Stimulated activated CD4-positive, alpha-beta T cell treated with anti-CD3 and anti-CD28 coated beads, Interleukin-4, amount 100 ng/mL, for 48 hours (primary cell): ENCODE measurements at places on chromosomes 1 and 21.

- DNase-seq = no peak
Observed at GRCh38 chr1:20787840-20788795, 1.0 kb upstream of the HP1BP3 start.

- DNase-seq = no peak
Observed at GRCh38 chr21:34223376-34223775, 140.4 kb upstream of the KCNE2 start.

- DNase-seq = no peak
Observed at GRCh38 chr1:27359822-27360158, 7.0 kb downstream of the MAP3K6 start.

DNA sequence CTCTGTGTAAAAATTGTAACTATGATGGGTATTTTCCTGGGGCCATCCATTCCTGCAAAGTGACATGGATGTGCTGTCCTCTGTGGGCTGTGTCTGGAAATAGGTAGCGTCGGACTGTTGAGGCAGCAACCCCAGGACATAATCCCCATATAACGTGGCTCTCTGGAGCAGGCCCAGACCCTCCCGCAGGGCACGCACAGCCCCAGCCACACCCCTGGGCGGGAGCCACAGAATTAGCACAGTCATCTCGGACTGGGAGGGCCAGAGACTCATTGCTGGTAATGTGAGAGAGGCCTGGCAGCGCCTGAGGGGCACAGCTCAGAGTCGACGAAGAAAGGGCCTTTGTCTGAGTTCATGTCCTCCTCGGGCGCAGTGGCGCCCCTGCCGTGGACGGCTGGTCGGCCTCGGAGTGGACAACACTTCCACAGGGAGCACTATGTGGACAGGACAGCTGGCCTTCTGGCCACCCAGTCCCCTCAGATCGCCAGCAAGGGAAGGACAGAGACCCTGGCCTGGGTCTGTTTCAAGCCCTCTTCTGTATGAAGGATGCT is 20.1 kb downstream of the SIM2 start:
- no peak for DNase-seq

DNA sequence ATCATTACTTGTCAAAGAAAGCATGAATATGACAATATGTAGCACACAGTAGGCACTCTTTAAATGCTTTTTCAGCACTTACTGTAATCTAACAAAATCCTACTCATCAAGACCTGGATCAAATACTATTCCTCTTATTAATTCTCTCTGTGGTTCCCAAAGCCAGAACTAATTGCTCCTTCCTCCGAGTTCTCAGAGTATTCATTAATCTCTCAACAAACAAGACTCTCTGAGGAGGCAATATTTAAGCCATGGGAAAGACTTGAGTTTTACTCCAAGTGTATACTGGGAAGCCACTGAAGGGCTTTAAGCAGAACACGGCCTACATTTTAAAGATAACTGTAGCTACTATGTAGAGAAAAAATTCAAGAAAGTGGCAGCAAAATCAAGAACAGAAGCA is 79.7 kb downstream of the ENAH start:
- DNase-seq = no peak

- DNase-seq = no peak
Observed at GRCh38 chr1:20074055-20074724, 4.2 kb downstream of the PLA2G5 start.

DNA sequence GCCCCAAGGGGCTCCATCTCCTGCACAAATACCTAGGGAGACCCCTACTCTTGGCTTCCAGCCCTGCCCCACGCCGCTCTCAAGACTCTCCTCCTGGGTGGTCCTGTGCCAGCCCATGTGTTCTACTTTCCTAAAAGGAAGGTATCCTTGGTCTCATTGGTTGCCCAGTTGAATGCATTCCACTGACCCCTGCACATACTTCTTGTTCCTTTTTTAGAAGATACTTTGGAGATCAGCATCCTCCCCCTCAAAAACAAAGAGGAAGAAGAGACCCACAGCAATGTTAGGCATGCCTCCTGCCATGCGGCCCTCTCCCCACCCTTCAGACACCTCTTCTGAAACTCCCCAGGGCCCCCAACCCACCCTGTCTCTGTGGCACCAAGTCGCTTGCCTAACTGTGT is 4.1 kb downstream of the SLAMF9 start:
- DNase-seq = no peak

DNA sequence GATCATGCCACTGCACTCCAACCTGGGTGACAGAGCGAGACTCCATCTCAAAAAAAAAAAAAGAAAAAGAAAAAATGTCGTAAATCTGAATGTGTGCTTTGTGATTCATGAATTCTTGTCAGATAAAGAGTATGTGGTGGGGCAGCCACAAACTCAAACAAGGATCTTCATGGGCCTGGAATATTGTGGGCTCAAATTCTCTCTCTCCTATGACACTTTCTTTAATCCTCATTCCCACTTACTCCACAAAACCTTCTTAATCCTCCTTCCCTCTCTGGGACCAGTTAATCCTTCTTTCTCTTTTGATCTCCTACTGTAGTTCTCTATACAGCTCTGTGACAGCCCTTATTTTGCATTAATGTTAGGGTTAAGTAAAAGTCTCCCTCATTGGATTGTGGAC is 112.3 kb downstream of the AK5 start:
- no peak for DNase-seq

DNA sequence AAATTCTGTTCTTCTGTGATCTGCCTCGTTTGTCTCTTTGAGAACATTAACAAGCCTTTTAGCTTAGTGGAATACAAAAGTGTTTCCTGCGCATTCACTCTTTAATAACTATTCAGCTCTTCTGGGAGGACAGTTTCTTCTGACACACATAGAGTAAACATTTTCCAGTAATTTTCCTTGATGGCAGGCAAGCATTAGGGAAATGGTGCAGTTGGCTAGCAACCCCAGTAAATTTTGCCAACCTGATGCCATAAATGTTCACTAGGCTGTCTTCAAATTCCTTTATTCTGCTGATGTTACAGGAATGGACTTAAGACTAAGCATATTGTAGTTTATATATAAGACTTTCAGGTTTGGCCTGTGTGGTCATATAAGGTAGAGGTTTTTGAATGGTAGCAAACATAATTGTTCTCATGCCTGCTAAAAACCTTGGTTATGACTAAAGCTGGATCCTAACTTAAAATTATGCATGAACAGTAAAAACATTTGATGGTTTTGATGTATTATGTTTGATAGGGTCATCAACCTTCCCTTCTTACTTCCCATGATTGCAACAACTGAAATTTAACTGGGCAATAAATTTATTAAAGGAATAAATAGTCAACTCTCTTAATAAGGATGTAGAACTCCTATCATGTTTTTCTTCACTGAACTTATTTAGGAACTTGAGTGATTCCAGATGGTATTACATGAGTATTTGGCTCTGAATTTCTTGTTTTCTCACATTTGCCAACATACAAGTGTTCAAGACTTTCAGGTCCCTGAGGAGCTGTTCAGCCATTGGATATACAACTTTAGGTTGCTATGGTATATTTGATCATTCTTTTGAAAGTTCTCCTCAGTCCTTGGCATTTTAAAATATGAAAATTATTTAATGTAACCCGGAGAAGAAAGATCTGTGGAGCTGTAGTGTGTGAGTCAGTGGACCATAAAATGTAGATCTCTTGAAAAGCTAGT is 223.4 kb downstream of the FMN2 start:
- no peak for DNase-seq

- no peak for DNase-seq
Observed at GRCh38 chr1:64516301-64516700, 46.4 kb downstream of the CACHD1 start.

DNA sequence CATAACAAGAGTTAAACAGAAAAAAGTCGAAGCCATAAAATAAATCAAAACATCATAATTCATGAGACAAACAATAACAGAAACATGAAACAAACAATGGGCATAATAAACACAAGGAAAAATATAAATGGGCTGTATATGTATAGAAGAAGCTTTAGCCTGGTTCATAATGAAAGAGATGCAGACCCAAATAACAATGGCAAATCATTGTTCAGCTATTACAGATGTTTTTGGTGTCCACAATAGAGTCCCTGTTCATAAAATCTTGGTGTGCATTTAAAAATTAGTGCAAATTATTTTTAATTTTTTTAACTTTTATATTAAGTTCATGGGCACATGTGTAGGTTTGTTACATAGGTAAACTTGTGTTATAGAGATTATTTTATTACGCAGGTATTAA is 1185.9 kb upstream of the B3GALT2 start:
- DNase-seq = no peak

DNA sequence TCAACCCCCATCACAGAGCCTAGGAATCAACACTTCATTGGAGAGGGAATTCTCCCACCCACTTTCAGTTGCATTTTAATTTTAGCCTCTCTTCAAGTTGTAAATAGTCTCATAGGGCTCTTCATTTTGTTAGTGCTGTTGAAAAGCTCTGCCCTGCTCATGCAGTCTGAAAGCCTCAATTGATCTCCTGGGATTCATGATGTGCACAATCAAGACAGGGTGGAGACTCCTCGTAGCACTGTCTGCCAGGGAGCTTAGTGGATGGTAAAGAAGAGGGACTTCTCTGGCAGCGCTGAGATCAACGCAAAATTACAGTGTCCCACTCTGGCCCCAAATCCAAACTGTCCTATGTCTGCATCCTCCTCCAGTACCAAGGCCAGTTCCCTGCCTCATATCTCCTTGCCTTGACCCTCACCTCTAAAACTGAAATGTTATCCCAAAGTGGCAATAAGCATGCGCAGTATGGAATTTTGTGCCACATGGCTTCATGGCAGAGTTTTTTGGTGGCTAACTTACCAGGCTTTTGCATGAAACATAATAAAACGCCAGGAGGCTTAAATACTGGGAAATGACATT is 282.2 kb downstream of the CACNA1E start:
- no peak for DNase-seq

DNA sequence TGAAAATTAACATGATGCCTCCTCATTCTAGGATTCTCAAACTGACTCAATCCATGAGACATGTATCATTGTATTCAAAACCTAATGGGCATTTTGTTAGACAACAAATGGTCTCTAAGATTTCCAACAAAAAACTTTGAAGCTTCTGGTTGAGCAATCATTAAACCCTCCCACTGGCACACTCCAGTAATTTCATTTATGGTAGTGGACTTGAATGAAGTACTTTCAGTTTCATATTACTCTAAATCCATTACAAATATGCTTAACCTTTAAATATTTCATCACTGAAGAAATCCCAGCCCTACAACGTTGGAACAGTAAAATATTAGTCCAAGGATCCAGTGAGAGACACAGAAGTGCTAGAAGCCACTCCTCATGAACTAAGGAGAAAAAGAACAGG is 43.5 kb downstream of the GBP6 start:
- DNase-seq = no peak
